ENCODE measurements at places on chromosomes 7 and 10.
A peak's percentile ranks its signal among the peaks of the same experiment; 100 is the strongest.

DNA sequence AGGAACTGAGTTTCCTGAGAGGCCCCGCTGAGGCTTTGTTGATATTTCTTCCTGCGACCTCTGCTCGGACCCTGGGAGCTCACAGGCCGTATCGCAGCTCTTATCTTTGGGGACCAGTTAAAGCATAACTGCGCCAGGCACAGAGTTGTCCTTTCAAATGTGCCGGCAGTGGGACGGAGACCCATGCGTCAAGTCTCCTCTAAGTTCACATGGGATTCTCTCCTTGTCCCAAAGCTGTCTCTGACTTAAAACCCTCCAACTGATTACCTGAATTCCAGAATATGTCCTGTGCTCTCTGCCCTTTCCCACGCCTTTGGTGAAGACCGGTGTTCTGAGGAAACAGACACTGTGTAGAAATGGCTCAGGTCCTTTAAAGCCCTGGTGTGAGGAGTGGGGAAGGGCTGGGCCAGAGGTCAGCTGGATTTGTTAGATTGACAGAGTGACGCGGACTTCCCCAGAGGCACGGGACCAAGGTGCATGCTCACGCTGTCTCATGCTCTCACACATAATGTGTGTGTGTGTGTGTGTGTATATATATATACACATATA, 169.8 kb downstream of the EGFR start:
- DNase-seq, result no peak

DNA sequence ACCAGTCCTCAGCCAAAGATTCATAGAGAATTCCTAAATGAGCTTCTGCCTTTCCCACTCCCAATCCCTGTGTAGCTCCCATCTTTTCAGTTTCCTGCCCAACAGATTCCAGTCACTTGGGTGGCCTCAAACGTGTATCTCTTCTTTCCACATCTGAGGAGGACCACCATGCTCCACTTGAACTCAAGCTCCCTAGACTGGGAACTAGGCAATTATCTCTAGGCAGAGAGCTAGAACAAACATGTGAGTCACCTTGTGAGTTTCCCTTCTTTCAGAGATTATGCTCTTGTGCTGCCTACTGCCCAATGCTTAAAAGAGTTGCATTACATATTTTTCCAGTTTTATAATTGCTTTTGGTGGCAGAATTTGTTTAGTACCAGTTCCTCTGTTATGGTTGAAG, 178.0 kb downstream of the MDFIC start:
- DNase-seq, result peak; percentile 55

- DNase-seq, result no peak
These were observed 1.2 kb downstream of the EZH2 start for GRCh38 chr7:148882841-148883265.

DNA sequence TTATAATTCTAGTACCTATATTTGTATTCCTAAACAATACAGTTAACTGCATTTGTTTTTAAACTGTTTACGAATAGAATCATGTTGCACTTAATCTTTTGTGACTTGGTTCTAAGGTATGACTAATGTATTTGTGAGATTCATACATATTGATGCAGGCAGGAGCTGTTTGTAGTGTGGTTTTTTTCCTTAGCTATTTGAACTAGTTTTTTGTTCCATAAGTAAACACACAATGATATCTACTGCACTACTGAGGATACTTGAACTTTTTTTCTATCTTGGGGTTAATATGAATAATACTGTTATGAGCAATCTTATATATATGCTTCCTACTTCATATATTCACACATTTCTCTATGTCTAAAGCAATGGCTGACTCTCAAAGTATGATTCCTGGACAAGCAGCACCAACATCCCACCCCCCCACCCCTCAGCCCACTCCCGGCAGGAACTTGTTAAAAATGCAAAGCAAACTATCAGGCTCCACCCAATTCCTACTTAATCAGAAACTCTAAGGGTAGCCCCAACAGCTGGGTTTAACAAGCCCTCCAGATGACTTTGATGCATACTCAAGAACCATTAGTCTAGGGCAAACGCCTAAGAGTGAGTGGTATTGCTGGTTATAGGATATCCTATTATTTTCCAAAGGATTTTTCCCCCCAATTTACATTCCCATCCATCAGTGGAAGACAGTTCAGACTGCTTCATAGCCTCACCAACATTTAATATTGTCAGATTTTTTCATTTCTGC, 25.8 kb downstream of the BRAF start:
- no peak for DNase-seq

- no peak for DNase-seq
These were observed 131.4 kb downstream of the PAXIP1 start for GRCh38 chr7:154871507-154871906.

DNA sequence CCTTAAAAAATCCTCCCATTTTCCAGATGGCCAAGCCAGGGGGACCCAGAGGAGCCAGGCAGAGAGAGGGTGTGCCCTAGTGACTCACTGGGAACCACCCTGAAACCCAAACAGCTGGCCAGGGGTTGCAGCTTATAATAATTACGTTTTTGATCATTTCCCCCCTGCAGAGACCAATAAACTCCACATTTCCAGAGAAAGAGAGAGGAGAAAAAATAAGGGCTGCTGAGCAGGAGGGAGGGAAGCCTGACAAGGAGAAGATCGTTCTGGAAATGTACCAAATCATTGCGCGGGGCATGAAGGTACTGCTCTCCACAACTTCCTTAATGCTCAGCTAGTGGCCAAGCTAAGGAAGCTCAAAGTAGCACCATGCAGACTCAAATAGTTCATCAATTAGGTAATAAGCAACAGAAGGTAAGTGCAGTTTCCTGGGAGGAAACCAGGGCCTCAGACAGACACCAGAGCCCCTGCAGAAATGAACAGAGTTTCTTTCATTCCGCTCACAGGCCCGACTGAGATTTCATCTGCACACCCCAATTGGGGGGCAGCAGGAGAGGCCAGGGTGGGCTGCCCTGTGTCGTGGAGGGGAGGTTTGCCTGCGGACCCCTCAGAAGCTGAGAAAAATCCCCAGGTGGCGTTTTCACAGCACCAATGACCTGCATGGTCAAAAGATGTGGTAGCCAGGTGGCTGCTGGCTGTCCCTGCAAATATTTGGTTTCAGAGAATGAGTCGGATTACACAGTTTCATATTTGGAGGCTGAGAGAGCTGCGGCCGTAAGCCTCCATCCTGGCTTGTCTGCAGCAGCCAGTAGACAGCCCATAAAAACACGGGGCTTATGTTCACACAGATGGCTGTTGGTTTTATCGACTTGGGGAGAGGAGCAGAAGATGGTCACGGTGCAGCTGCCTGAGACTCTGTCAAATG, 153.2 kb upstream of the LYZL2 start:
- DNase-seq, result peak; percentile 81

GRCh38 chr10:33071857-33072256, 113.8 kb upstream of the ITGB1 start:
- no peak for DNase-seq

DNA sequence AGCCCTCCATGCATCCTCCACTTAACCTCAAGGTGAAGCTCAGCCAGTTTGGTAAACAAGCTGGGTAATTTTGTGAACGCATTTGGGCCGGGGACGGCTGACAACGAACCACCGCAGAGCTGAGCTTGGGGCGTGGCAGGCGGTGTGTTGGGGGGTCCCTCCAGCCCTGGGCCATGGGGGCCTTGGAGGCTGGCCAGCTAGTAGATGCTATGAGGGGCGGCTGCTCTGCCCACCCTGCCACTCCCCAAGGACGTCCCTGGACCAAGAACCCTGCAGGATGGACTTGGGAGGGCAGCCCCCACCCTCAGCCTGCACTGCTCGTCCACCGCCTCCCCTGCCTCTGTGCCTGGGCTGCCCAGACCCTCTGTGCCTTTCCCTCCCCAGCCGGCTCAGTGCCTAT, 12.0 kb upstream of the SCART1 start:
- no peak for DNase-seq

- no peak for DNase-seq
These were observed 154.1 kb upstream of the ADO start for GRCh38 chr10:62650411-62650810.

DNA sequence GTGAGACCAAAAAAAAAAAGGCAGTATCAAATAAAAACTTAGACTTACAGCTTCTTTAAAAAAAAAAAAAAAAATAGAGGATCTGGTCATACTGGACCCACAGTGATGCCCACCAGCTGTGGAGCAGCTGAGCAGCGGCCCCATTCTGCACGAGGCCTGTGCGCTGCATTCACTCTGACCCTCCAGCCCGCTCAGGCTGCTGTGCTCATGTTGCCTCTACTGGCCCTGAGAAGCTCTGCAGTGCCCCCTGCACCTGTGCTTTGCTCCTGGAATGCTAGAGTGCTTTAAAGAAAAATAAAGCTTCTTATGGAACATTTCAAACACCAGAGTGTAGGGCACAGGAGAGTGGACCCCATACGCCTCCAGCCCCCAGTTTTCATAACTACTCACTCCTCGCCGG, 33.2 kb downstream of the TMEM120A start:
- no peak for DNase-seq

- no peak for DNase-seq
These were observed 258.1 kb downstream of the STK31 start for GRCh38 chr7:23967949-23968599.

- DNase-seq, result no peak
These were observed 130.4 kb upstream of the GHITM start for GRCh38 chr10:84008878-84009277.

DNA sequence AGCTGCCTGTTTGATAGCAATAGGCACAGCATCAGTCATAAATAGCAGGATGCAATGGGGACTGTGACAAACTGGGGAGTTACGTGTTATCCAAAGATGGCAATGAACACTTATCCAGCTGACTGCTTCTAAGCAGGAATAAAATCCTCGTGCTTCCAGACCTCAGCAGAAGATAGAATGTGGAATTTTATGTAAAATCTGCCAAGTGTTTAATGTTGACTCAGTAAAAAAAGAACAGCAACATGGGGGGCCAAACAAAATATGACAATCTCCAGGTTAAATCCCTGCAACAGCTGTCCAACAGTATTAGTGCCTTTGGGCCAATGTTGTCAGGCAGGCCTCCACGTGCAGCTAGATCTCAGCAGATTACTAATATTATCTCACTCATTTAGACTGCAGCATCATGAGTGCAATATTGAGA, 127.3 kb downstream of the SEMA3C start:
- no peak for DNase-seq

Data from fibroblast of gingiva (primary cell).